Dermis blood vessel endothelial cell (primary cell): ENCODE measurements at places on chromosomes 2 and 18. TPM values are rescaled to one million over a fixed set of nuclear protein-coding genes. Genes with fewer than 3 reads are reported as not detected.
A peak's percentile ranks its signal among the peaks of the same experiment; 100 is the strongest.

Gene EFR3B
- 1.3 and 2.0 TPM in 2 replicates for total RNA-seq

Gene LIMS2
- total RNA-seq: 20.1 and 23.8 TPM in 2 replicates

Gene PLEKHB2
- 146 and 158 TPM in 2 replicates for total RNA-seq

Gene GATA6
- total RNA-seq: 0.51 and 0.98 TPM in 2 replicates

Gene DCDC2C
- under 0.01 and 0.09 TPM in 2 replicates for total RNA-seq

Gene ACMSD
- 0.09 and 0.34 TPM in 2 replicates for total RNA-seq

Gene FKBP1B
- 9.9 and 14.5 TPM in 2 replicates for total RNA-seq

Gene CCDC68
- total RNA-seq: 1.2 and 2.1 TPM in 2 replicates

Gene CRYBA2
- not detected in 2 replicates for total RNA-seq

Gene UCN
- 0.37 and 1.0 TPM in 2 replicates for total RNA-seq

Gene SEPTIN10
- 149 and 179 TPM in 2 replicates for total RNA-seq

Gene EVA1A
- 66.7 and 90.5 TPM in 2 replicates for total RNA-seq

Gene GAREM1
- total RNA-seq: 0.28 and 1.4 TPM in 2 replicates

Gene VRK2
- total RNA-seq: 35.4 and 50.7 TPM in 2 replicates

Gene TOGARAM2
- 0.19 TPM in 1 of 2 replicates, not detected in the other for total RNA-seq

Gene NEB
- total RNA-seq: 1.0 and 1.2 TPM in 2 replicates

Gene CCBE1
- 0.14 and 0.68 TPM in 2 replicates for total RNA-seq

- peak; percentile 63 for DNase-seq
These were observed 20.7 kb downstream of the IGFBP2 start for GRCh38 chr2:216653931-216654365.

DNA sequence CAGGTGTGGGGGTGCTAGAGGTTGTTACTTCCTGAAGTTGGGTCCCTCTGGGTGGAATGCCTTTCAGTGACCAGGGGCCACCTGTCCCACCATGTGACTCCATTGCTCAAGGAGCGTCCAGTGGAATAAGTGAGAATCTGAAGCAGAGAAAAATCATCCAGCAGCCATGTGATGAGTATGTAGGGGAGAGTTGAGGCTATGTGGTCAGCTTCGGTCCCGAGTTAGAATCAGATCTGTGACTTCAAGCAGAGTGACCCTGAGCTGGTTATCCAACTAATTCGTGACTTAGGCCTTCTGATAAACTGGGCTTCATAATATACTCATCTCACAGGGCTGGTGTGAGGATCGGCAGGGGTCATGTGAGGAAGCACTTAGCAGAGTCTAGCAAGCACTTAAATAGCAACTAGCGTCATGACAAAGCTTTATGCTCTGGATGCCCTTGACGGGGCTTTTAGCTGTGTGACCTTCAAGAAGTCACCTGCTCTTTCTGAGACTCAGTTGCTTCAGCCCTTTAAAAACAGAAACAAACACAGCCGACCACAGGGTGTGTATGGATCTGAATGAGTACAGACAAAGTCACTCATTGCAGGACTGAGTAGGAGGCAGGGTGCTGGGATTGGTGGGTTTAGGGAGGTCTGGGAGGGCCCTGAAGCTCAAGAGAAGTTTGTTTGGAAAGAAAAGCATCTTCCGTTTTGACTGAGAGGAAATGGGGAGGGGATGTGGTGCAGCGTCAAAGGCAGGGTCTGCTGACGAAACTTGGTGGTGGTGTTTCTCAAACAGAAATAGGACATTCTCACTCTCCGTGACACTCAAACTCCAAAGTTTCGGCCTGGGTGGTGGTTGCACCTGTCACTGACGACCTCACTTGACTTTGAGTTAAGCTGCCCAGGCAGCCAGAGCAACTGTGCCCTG is 264.0 kb upstream of the CXCR4 start:
- no peak for DNase-seq

GRCh38 chr18:43720041-43720440 is 442.8 kb upstream of the SYT4 start:
- DNase-seq: no peak

GRCh38 chr2:61529944-61530735 is 8.0 kb downstream of the XPO1 start:
- no peak for DNase-seq

- DNase-seq: no peak
These were observed 121.8 kb downstream of the GPR39 start for GRCh38 chr2:132538331-132538855.

- no peak for DNase-seq
These were observed 71.9 kb downstream of the INPP4A start for GRCh38 chr2:98516571-98516970.

DNA sequence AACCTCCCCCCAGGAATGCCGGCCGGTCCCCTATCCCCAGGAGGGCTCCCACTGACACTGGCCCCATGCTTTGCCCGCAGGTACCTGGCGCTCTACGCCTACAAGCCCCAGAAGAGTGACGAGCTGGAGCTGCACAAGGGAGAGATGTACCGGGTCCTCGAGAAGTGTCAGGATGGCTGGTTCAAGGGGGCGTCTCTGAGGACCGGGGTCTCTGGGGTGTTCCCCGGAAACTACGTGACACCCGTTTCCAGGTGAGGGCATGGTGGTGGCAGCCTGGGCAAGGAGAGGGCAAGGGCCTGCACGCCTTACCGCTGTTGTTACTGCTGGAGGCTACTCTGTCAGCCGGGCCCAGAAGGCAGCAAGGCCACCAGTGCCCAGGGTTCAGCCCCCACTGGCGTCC is 181.3 kb downstream of the SEPTIN10 start:
- DNase-seq: no peak

GRCh38 chr2:95388091-95388692 is 14.3 kb upstream of the FAHD2A start:
- DNase-seq: no peak

- DNase-seq: no peak
These were observed 11.5 kb upstream of the POLR1B start for GRCh38 chr2:112530728-112531127.

DNA sequence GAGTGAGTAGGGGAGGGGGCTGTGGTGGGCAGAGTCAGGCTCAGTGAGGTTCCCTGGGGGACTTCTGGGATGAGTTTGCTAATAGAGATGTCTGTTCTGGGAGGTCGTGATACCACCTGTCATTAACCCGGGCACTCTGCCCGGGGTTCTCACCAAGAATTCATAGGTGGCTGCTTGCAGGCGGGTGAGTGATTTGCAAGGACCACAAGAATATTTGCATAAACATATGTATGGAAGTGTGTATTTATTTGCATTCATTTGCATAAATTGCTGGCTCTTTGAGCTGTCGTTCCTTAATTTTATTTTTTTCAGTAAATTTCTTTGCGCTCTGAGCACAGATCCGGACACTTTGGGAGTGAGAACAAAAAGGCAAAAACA is 260.0 kb downstream of the ATAD2B start:
- no peak for DNase-seq

- no peak for DNase-seq
These were observed 44.5 kb downstream of the TWSG1 start for GRCh38 chr18:9379118-9379517.

GRCh38 chr2:223251656-223252229 is 199.8 kb downstream of the KCNE4 start:
- no peak for DNase-seq

- peak; percentile 63 for DNase-seq
These were observed 7.0 kb upstream of the NXPH2 start for GRCh38 chr2:138787053-138787666.

DNA sequence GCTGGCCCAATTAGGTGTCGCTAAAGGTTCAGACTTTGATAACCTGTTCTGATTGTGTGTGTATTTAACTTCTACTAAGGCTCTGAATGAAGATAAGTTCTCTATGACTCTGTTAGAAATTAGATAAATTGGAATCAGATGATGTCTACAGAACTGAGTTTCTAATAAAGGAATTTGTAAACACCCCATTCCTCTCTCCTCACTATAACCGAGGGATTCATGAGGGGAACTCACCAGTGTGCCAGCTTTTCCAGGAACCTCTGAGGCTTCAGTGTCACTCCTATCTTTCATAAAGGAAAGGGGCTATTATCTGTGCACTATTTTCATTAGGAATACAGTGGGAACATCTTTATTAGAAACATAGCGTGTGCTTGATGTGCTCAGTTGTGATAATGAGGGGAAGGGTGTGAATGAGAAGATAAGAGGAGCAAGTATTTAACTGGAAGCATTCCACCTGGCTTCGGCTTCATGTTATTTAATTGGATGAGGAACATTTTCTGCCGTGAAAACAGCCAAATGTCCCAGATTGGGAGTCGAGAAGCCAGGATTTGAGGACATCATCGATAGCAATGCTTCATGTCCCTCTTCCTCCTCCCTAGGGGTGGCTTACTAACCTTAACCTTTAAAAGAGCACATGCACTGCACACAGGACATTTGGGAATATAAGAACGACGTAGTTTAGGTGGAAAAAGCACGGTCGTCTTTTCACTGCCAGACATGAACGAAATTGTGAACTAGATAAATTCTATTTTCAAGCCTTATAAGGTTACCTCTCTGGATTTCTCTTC is 84.8 kb upstream of the TCF4 start:
- DNase-seq: no peak

DNA sequence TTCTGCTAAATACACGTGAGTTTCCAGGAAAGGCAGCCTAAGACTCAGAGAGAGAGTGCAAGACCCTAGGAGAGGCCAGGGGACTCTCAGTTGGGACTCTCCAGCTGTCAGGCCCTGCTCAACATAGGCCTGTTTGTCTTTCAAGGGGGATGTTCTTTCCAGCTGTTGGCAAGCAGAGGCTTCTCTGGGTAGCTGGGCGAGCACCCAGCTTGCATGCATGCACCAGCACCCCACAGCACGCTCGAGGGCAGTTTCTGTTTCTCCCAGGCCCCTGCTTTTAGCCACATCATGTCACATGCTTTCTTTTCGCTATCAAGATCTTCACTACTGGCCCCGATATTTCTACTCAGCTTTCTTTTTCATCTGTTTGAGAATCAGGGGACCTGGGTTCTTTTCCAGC is 479.3 kb upstream of the HS6ST1 start:
- DNase-seq: no peak

DNA sequence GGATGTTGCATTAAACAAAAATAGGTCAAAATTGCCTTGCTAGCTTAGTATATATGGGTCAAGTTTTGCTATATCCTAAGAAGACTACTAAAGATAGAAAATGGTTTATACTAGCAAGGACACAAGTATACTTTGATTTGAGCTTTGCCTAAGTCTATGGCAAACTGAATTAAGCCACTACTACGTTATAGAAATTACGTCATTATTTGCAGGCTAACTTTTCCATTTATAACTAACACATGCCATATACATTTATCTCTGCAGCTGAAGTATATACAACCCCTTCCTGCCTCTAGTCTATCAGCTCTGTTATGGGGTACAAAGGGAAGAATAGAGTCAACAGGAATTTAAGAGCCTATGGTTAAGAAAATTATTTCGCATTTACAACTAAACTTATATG is 16.2 kb downstream of the YWHAQ start:
- no peak for DNase-seq

- peak; percentile 81 for DNase-seq
These were observed 46.8 kb downstream of the EPG5 start for GRCh38 chr18:45920367-45920766.

GRCh38 chr2:220241423-220241822 is 614.0 kb downstream of the SLC4A3 start:
- DNase-seq: no peak

- peak; percentile 67 for DNase-seq
These were observed 886 bp downstream of the PRKCE start for GRCh38 chr2:45652090-45653031.

GRCh38 chr2:182867426-182868053 is 1.1 kb upstream of the FRZB start:
- DNase-seq: no peak

GRCh38 chr18:62713651-62714247 is 1.6 kb upstream of the PHLPP1 start:
- DNase-seq: no peak

DNA sequence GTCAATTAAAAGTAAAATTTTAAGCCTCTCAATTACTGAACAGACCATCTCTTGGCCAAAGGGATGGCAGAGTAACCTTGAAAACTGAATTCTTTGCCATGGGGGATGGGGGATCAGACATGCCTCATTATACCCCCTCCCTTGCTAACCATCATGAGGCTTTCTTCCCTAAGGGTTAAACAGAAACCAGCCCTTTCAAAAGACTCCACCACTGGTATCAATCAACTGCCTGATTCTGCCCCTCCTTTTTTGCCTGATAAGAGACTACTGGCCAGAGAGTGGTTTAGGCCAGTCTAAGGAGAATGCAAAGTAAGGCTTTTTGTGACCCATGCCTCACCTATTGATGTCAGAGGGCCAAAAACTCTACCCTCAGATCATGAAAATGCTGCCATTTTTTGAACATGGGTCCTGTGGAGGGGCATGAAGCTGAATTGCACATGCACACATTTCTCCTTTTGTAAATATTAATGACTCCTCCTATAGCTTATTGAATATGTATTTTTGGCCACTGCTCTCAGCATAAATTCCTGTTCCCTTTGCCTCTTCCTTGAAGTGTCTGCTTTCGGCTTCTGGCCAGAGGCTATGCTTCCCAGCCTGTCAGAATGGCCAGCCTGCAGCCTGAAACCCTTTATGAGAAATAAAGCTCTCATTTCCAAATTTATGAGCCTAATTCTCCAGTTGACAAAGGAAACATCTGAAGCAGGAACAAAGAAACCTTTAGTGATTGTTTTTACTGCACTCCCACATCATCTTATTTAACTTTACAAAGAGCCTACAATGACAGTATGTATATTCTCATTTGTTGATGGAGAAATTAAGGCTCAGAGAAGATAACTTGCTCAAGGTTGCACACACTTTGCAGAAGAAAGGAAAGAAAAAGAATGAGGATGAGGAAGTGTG is 270.7 kb upstream of the CELF4 start:
- no peak for DNase-seq

DNA sequence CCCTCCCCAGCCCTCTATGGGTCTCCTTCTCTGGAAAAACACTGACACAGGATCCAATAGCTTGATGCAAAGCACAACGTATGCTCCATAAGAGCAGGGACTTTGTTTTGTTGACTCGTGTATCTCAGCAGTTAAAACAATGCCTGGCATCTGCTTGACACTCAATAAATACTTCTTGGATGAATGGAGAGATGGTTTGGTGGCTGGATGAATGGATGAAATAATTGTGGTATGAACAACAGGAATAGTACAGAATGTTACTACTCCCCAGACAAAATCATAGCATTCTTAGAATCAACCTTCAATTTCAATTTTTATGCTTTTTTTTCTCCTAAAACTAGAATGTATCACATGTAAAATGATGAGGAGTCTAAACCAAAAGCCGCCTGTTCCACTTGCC is 57.4 kb downstream of the KCNE4 start:
- DNase-seq: no peak

GRCh38 chr2:72181616-72182015 is 34.0 kb upstream of the CYP26B1 start:
- DNase-seq: no peak

GRCh38 chr2:215357660-215358059 is 45.8 kb downstream of the ATIC start:
- DNase-seq: no peak
